Lung microvascular endothelial cell (primary cell): ENCODE measurements at places on chromosomes 16 and 17. TPM values are rescaled to one million over a fixed set of nuclear protein-coding genes. Genes with fewer than 3 reads are reported as not detected.

Gene AMFR
- total RNA-seq: 219 and 401 TPM in 2 replicates

DNA sequence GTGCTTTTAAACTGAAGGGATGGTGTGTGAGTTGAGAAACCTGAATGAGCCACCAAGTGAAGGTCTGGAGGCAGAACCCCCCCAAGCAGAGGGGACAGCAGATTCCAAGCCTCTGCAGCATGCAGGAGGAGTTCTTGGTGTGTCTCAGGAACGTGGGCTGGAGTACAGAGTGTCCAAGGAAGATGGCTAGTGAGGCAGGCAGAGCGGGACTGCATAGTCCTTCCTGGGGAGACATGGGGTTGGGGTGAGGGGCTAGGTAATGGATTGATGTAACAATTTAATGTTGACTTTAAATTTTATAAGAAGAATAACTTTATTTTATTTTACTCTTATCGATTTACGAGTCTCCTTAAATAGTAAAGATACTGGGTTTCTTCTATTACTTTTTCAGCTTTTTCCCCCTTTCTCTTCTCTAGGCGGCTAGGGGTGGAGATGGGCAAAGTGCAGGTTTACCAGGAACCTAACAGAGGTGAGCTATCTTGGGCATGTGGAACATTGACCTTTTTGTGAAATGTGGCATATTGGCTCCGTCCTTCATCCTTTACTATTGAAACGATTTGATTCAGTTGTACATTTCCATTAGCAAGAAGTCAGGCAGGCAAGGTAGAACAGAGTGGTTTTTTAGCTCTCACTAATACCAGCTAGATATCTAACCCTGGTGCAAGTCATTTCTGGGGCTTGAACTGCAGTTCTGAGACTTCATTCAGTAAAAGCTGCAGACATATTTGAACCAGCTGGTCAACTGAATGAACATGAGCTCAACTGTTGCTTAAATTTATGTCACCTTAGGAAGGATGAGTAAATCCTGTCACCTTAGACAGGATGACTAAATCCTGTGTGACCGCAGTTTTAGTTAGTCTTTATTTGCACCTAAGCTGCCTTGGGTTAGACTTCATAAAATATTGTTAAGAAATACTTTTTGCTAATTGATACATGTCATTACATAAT lies 9.2 kb downstream of the PRPSAP2 start:
- no peak for DNase-seq

- DNase-seq: no peak
These were observed 406.6 kb upstream of the EEF2KMT start for GRCh38 chr16:5504064-5504781.

DNA sequence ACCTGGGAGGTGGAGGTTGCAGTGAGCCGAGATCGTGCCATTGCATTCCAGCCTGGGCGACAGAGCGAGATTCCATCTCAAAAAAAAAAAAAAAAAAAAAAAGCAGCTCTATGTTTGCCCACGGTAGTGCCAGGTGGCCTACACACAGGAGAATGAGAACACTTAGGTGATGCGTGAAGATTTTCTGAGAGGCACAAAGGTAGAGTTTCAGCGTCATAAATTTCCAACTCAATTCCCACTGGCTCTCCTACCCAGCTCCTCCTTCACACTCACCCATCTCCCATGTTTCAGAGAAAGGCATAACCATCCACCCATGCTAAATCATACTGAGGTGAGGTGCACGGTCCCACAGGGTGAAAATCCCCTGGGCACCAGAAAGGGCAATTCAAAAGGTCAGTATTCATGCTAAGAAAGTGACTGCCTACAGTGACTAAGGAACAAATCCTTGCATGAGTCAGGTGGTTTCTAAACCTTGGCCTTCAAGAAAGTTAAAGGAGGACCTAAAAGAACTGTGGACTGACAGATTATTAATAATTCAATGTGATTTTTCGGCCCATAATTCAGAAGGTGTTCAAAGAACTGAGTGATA lies 4.8 kb downstream of the DCAKD start:
- no peak for DNase-seq

Gene KRTAP2-1
- not detected in 2 replicates for total RNA-seq

DNA sequence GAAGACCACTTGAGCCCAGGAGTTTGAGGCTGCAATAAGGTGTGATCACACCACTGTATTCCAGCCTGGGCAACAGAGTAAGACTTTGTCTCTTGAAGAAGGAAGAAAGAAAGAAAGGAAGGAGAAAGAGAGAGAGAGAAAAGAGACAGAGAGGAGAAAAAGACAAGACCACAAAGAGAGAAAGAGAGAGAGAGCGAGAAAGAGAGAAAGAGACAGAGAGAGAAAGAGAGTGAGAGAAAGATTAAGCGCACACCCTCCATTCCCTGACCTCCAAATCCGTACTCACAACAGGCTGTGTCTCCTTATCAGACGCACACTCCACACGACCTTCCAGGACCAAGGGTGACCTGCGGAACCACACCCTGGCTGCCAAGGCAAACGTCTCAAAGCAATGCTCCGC lies 19.6 kb downstream of the KLHDC4 start:
- DNase-seq: no peak

Gene NLGN2
- total RNA-seq: 1.2 and 1.3 TPM in 2 replicates

Gene CDH8
- not detected in 2 replicates for total RNA-seq

- no peak for DNase-seq
These were observed 117.5 kb downstream of the FTO start for GRCh38 chr16:53821487-53821886.

DNA sequence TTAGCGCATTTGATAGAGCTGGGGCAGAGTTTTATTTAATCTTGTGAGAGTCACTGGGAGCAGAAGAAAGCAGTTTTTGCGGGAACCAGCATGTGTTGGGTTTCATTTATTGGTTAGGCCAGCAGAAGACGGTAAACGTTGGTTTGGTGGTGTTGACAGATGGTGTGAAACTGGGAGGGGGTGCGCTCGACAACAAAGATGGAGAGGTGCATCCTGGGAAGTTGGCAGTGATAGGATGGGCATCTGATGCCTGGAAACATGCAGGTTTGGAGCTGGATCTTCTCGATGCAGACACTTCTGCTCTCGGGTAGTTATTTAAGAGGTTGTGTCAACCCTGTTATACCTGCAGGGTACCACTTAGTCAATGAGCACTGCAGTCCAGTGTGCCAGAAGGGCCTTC lies 24.9 kb upstream of the CLEC18A start:
- no peak for DNase-seq

Gene NUPR1
- total RNA-seq: 0.44 and 11.9 TPM in 2 replicates

DNA sequence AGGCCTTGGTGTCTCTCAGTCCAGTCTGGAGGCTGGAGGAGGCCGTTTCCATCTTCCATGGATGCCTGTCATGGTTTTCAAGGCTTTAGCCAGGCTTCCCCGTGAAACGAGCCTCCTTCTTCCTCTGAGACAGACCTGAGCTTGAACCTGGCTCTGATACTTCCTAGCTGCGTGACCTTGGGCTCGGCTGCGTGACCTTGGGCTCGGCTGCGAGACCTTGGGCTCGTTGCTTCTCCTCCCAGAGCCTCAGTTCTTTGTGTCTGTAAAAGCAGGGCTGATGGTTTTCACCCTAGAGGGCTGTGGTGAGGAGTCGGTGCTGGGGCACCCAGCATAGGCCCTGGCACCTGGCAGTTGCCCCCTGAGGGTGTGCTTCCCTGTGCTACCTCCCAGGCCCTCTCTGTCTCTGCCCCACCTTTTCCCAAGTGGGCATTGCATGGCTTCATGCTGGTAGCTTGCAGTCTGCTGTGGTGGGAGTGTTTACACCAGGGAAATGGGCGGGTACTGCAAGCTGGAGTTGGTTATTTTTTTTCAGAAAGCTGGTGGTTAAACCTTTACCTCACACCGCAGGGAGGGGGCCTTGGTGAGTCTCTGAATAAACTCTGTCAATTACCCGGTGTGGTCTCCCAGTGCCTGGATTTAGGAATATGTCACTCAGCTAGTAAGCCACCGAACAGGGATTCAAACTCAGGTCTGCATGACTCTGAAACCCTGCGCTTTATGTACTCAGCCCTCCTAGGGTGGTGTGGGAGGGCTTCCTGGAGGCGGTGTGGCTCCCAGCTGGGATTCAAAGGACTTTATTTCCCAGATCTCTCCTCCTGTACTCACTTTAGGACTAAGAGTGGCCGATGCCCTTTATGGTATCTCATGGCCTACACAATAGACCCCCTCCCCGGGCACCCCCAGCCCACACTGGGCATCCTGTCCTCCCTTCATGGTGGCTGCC lies 129.0 kb upstream of the CIBAR2 start:
- DNase-seq: no peak

- peak; percentile 54 for DNase-seq
These were observed 185.3 kb upstream of the CACNG3 start for GRCh38 chr16:24070851-24071250.

Gene SMIM36
- total RNA-seq: not detected in 2 replicates
